ENCODE measurements at places on chromosomes 3 and 15. TPM values are rescaled to one million over a fixed set of nuclear protein-coding genes. Genes with fewer than 3 reads are reported as not detected.

The CX3CR1 gene
- total RNA-seq, result 0.70 TPM

The CCDC191 gene
- 3.0 TPM for total RNA-seq

The RAB6B gene
- 9.1 TPM for total RNA-seq

The WDR73 gene
- total RNA-seq, result 30.3 TPM

The FYTTD1 gene
- 51.0 TPM for total RNA-seq

The KIF23 gene
- 12.0 TPM for total RNA-seq

The NEK11 gene
- total RNA-seq, result 13.7 TPM

The TTLL3 gene
- total RNA-seq, result 20.5 TPM

The CELSR3 gene
- 1.8 TPM for total RNA-seq

The DUOXA2 gene
- total RNA-seq, result 24.6 TPM

The DAG1 gene
- 63.7 TPM for total RNA-seq

GRCh38 chr15:26635105-26635504, 137.8 kb downstream of the GABRB3 start:
- no peaks in the 10 kb centered on the region for H3K4me1 ChIP-seq
- H3K27ac ChIP-seq, result no peak overlapping the region
- DNase-seq, result no peak
- H3K4me3 ChIP-seq, result no peak overlapping the region

DNA sequence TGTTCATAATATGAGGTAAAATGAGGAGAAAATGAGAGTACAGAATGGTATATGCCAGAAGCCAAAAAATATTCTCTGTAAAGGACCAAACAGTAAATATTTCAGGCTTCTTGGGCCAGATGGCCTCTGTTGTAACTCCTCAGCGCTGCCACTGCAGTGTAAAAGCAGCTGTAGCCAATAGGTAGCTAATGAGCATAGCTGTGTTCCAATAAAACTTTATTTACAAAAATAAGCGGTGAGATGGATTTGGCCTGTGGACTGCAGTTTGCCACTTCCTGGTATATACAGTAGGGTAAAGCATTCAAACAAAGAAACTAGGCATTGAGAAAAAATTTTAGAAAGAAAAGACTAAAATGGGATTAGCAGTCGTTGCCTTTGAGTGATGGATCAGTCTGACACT, 51.5 kb downstream of the BFSP2 start:
- H3K27ac ChIP-seq, result no peak overlapping the region
- DNase-seq, result no peak
- H3K36me3 ChIP-seq, result no peaks in the 10 kb centered on the region
- no peak overlapping the region for H3K4me3 ChIP-seq
- H3K4me1 ChIP-seq, result peaks cover 15% of the 10 kb centered on the region

- no peak overlapping the region for H3K4me3 ChIP-seq
- DNase-seq, result no peak
- H3K27ac ChIP-seq, result no peak overlapping the region
- no peaks in the 10 kb centered on the region for H3K27me3 ChIP-seq
- no peaks in the 10 kb centered on the region for H3K4me1 ChIP-seq
Measured at GRCh38 chr3:187696021-187696420, 6.3 kb downstream of the RTP2 start.

DNA sequence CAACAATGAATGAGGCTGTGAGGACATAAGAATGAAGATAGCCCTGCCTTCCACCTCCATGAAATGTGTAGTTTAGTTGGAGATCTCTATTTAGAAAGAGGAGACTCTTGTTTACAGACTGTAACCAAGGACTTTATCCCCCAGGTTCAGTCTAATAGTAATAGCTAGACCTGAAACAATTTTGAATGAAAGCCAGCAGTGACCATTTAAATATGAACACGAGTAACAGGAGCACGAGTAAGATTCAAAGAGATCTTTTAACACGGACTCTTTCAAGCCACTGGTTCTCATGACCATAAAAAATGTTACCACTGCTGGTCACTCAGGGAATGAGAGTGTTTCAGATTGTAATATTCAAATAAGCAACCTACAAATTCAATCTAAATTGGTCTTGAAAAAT, 123.1 kb downstream of the FMN1 start:
- no peak overlapping the region for H3K4me3 ChIP-seq
- H3K4me1 ChIP-seq, result peaks cover 19% of the 10 kb centered on the region
- no peak for DNase-seq

DNA sequence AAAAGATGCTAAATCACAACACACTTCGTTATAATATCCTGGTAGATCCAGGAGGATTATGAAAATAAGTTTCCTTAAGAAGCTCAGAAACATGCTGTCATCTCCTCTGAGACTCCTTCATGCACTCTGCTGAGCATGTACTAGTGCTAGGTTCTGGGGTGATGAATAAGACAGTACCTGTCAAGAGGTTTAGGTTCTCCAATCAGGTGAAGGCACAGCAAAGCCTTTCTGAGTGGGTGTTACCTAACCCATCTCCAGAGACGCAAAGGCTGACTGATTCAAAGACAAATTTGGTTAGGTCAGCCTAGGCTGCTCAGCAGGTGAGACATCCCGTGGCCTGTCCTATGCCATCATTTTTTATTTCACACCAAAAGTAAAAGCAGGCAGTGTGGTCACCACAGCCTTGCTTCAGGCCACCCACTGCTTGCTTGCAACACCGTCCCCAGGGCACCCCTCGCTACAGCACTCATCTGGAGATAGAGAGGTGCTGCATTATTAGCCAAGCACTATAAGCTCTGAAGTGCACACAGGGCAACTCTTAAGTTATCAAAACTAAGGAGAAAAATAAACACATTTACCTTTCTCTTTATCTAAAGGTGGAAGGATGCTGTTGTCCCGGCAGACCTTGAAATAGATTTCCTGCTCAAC, 117.2 kb downstream of the TJP1 start:
- no peak for DNase-seq
- no peaks in the 10 kb centered on the region for H3K4me1 ChIP-seq
- H3K36me3 ChIP-seq, result peaks cover 9% of the 10 kb centered on the region
- H3K27ac ChIP-seq, result no peak overlapping the region

GRCh38 chr3:49133226-49133951, 539 bp upstream of the LAMB2 start:
- DNase-seq, result peak; percentile 92
- peak overlapping the region; percentile 99 for H3K4me3 ChIP-seq
- no peaks in the 10 kb centered on the region for H3K27me3 ChIP-seq
- peaks cover 19% of the 10 kb centered on the region for H3K4me1 ChIP-seq
- no peaks in the 10 kb centered on the region for H3K36me3 ChIP-seq

DNA sequence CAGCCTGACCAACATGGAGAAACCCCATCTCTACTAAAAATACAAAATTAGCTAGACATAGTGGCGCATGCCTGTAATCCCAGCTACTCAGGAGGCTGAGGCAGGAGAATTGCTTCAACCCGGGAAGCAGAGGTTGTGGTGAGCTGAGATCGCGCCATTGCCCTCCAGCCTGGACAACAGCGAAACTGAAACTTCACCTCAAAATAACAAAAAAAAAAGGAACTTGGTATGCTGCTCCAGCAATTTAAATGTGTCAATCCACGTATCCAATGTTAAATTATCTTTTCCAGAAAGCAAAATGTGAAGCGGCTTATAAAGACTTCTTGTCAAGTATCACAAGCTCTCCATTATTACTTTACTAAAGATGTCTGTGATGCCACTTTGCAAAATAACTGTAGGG, 9.9 kb upstream of the ARIH1 start:
- no peak overlapping the region for H3K4me3 ChIP-seq
- H3K27me3 ChIP-seq, result no peaks in the 10 kb centered on the region
- no peak overlapping the region for H3K27ac ChIP-seq
- no peaks in the 10 kb centered on the region for H3K36me3 ChIP-seq
- no peaks in the 10 kb centered on the region for H3K4me1 ChIP-seq

GRCh38 chr3:150081084-150081483, 110.4 kb upstream of the PFN2 start:
- no peak overlapping the region for H3K4me3 ChIP-seq
- no peak overlapping the region for H3K27ac ChIP-seq
- no peaks in the 10 kb centered on the region for H3K36me3 ChIP-seq

- H3K4me3 ChIP-seq, result no peak overlapping the region
- H3K27me3 ChIP-seq, result no peaks in the 10 kb centered on the region
- H3K27ac ChIP-seq, result peak overlapping the region; percentile 90
- peaks cover 7% of the 10 kb centered on the region for H3K36me3 ChIP-seq
- H3K4me1 ChIP-seq, result peaks cover 13% of the 10 kb centered on the region
- DNase-seq, result peak; percentile 43
Measured at GRCh38 chr3:184177331-184177731, 2.7 kb downstream of the AP2M1 start.

- H3K36me3 ChIP-seq, result no peaks in the 10 kb centered on the region
- H3K27ac ChIP-seq, result no peak overlapping the region
- no peak overlapping the region for H3K4me3 ChIP-seq
- no peaks in the 10 kb centered on the region for H3K4me1 ChIP-seq
- no peaks in the 10 kb centered on the region for H3K27me3 ChIP-seq
Measured at GRCh38 chr3:62154457-62155148, 218.7 kb downstream of the FEZF2 start.

- H3K36me3 ChIP-seq, result no peaks in the 10 kb centered on the region
- peak overlapping the region; percentile 86 for H3K4me3 ChIP-seq
- H3K27me3 ChIP-seq, result no peaks in the 10 kb centered on the region
- H3K27ac ChIP-seq, result peak overlapping the region; percentile 97
- H3K4me1 ChIP-seq, result peaks cover 25% of the 10 kb centered on the region
Measured at GRCh38 chr3:25663347-25663868, 1.3 kb downstream of the TOP2B start.

DNA sequence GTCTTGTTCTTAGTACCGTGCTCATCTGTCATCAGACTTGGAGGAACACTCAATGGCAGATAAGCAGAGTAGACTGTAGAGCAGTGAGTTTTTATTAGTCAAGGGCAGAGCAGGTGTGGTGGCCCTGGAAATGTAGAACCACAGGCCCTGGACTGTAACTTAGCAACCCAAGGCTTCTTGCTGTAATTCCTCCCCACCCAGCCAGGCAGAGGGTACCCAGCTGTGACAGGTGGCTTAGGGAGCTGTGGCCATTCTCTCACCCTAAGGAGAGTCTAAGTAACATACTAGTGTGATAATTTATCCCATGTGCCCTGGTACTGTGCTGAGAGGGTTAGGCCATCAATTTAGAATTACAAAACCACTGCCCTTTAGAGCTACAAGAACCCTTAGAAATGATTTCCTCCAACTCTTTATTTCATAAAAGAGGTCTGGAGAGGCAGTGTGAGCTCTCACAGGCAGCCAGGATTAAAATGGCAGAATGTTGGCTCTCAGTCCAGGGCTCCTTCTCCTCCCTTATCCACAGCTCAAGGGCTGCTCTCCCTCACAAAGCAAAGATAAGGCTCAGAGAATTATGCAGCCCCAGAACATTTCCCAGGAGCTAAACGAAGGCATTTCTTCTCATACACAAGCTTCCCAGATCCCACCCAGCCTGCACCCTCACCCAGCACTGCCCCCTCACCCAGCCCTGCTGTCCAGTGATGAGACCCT, 3.0 kb downstream of the POMGNT2 start:
- no peak overlapping the region for H3K4me3 ChIP-seq
- peak; percentile 45 for DNase-seq
- no peak overlapping the region for H3K27ac ChIP-seq
- H3K4me1 ChIP-seq, result peaks cover 10% of the 10 kb centered on the region

GRCh38 chr3:33166095-33166494, 52.3 kb downstream of the CRTAP start:
- no peak for DNase-seq
- H3K27me3 ChIP-seq, result no peaks in the 10 kb centered on the region
- no peak overlapping the region for H3K4me3 ChIP-seq
- no peaks in the 10 kb centered on the region for H3K4me1 ChIP-seq
- no peak overlapping the region for H3K27ac ChIP-seq

DNA sequence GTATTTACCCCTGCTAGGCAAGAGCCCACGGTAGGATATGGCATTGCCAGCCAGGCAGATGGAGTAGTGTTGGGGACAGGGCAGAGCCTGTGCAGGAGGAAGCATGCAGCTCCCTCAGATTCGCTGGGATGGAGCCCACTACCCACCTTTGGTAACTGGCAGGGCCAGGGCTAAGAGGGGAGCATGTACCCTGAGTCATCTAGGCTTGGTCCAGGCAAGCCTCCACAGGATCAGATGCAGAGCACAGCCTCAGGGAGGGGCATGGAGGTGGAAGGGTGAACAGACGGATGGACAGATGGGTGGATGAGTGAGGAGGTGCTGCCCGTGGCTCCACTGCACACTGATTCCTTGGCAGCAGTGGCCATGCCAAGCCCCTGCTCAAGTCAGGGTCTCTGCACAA, 33.0 kb downstream of the IL20RB start:
- DNase-seq, result no peak
- H3K27ac ChIP-seq, result no peak overlapping the region
- H3K36me3 ChIP-seq, result no peaks in the 10 kb centered on the region
- H3K4me3 ChIP-seq, result no peak overlapping the region
- no peaks in the 10 kb centered on the region for H3K4me1 ChIP-seq

GRCh38 chr15:41892621-41893421, 1.0 kb downstream of the SPTBN5 start:
- H3K27ac ChIP-seq, result no peak overlapping the region
- H3K27me3 ChIP-seq, result no peaks in the 10 kb centered on the region
- H3K36me3 ChIP-seq, result no peaks in the 10 kb centered on the region
- no peak for DNase-seq

DNA sequence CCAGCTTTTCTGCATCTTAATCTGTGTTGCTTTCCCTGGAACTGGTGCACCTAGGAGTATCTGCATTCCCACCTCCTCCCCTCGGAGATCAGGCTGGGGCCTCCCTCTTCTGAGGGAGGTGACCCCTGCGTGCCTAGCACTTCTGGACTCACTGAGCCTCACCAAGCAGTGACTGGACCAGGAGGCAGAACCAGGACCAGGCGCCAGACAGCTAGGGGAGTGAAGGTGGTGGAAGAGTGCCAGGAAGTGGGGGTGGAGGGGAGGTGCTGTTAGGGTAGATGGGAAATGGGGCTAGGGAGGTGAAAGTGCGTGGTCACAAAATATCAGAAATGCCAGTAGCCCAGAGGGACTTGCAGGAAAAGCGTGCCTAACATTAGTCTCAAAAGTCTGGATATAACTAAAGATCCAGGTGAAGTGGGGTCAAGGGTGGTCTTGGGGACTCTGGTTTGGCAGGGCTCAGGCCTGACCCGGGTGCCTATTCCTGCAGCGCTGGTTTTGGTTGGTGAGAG, 1.2 kb downstream of the DUOXA2 start:
- no peak overlapping the region for H3K4me3 ChIP-seq
- no peak for DNase-seq
- peaks cover 65% of the 10 kb centered on the region for H3K27me3 ChIP-seq
- H3K36me3 ChIP-seq, result no peaks in the 10 kb centered on the region
- H3K4me1 ChIP-seq, result peaks cover 20% of the 10 kb centered on the region

DNA sequence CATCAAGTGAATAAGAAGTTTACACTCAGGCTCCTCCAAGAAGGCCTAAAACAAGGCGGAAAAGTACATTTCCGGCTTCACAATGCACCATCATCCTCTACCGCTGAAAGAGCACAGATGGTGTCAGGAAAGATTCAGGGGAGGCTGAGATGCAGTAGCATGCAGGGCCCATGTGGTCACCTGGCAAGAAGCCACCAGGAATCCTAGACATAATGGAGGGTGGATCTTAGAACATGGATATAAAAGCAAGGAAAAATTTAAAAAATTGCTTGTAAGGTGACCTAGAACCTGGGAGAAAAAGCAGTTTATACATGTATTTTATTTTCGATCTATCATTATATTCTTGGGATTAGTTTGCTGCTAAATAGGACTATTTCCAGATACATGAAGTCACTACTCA, 21.9 kb upstream of the OTOL1 start:
- H3K27me3 ChIP-seq, result no peaks in the 10 kb centered on the region
- no peaks in the 10 kb centered on the region for H3K36me3 ChIP-seq
- H3K27ac ChIP-seq, result no peak overlapping the region
- DNase-seq, result no peak

GRCh38 chr15:99305761-99306505, 54.7 kb downstream of the LRRC28 start:
- peak overlapping the region; percentile 58 for H3K27ac ChIP-seq
- H3K27me3 ChIP-seq, result no peaks in the 10 kb centered on the region
- peaks cover 21% of the 10 kb centered on the region for H3K4me1 ChIP-seq
- H3K4me3 ChIP-seq, result no peak overlapping the region

GRCh38 chr3:69364354-69364753, 21.5 kb downstream of the FRMD4B start:
- no peak for DNase-seq
- H3K4me1 ChIP-seq, result no peaks in the 10 kb centered on the region
- no peaks in the 10 kb centered on the region for H3K36me3 ChIP-seq
- no peaks in the 10 kb centered on the region for H3K27me3 ChIP-seq

Data from hepatocyte (in vitro differentiated cells).